ENCODE measurements at places on chromosomes 11 and 22.

DNA sequence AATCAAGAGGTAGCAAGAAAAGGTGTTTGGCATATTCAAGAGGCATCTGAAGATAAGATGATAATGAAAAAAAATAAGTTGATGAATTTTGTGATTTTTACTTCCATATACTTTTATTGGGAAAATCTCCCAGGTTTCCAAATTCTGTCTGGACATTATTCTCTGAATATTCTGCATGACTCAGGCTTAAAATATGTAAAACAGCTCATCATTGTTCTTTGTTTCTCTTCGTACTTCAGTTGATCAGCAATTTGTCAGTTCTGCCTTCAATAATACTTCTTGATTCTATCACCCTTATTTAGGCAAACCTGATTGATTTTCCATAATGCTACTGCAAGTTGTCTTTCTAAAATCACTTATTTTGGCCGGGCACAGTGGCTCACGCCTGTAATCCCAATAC, 30.2 kb downstream of the GTF2H1 start:
- DNase-seq = no peak

- no peak for DNase-seq
Observed at GRCh38 chr22:37462436-37462835, 23.7 kb downstream of the MFNG start.

GRCh38 chr11:11569936-11570491, 51.8 kb downstream of the GALNT18 start:
- DNase-seq = peak; percentile 86

- peak; percentile 84 for DNase-seq
Observed at GRCh38 chr11:62501432-62501891, 45.1 kb downstream of the AHNAK start.

DNA sequence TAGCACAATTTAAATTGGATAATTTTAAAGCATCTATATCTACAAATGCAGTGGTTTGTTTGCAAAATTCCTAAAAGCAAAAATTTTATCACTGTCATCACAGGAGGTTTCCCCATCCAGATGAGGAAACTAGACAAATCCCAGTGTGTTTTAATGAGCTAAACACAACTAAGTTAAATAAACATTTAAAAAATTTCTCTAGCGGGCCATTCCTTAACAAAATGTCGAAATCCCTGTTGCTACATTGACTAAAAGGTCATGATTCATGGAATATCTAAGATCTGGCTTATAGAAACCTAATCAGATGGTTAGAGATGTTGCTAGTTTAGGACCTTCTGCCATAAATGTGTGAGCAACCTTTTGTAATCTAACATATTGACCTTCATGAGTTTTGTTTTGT, 107.3 kb upstream of the BDNF start:
- no peak for DNase-seq

GRCh38 chr22:20117633-20118299, 740 bp upstream of the TRMT2A start:
- DNase-seq = peak; percentile 46

- DNase-seq = peak; percentile 81
Observed at GRCh38 chr22:31206896-31207687, 5.0 kb upstream of the LIMK2 start.

DNA sequence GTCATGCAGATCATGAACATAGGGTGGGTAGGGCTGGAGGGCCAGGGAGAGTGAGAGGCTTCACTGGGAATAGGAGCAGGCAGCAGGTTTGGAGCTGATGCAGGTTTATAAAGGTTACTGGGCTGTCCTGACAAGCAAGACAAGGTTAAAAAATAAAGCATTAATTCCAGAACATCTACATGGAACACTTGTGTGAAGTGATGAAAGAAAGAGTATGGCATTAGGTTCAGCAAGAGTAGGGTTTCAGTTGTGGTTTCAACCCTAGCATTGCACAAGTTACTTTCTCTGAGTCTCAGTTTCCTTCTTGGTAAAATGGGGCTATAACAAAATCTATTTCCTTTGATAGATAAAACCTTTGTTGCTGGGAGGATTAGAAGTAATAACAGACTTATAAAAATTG, 114.6 kb upstream of the SESN3 start:
- no peak for DNase-seq

GRCh38 chr11:82458761-82459160, 274.9 kb downstream of the FAM181B start:
- no peak for DNase-seq

GRCh38 chr11:84476581-84476980, 1150.6 kb downstream of the DLG2 start:
- DNase-seq = no peak

- DNase-seq = no peak
Observed at GRCh38 chr11:100638648-100639047, 48.4 kb upstream of the ARHGAP42 start.

- DNase-seq = no peak
Observed at GRCh38 chr11:130560000-130560780, 111.7 kb downstream of the ADAMTS15 start.

DNA sequence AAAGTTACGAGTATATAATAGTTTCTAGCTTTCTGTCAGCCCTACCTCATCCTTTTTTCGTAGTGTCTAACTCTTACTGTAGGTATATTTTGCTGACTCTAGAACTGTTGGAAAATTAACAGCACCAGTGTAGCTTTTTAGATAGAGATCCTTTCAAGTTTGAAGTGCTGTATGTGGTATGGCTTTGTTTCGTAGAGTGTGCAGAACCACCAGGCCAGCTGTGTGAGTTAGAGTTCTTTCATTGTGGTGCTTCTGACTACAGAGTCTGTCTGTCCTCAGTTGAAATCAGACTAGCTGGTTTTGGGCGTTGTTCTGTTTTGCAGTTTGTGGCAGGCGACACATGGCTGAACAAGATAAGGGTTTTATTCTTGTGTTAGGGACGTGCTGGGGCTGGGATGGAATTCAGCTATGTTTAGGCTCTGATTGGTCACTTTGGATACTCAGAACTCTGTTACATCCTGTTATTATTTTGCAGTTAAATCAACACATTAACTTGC, 3.2 kb downstream of the ARHGEF12 start:
- no peak for DNase-seq

- DNase-seq = peak; percentile 87
Observed at GRCh38 chr22:37626144-37626543, 13.3 kb upstream of the SH3BP1 start.

- DNase-seq = no peak
Observed at GRCh38 chr11:1949922-1950321, 2.8 kb downstream of the MRPL23 start.

GRCh38 chr11:10655227-10655626, 38.3 kb downstream of the IRAG1 start:
- DNase-seq = no peak

GRCh38 chr11:119396835-119397234, 15.3 kb upstream of the USP2 start:
- no peak for DNase-seq

DNA sequence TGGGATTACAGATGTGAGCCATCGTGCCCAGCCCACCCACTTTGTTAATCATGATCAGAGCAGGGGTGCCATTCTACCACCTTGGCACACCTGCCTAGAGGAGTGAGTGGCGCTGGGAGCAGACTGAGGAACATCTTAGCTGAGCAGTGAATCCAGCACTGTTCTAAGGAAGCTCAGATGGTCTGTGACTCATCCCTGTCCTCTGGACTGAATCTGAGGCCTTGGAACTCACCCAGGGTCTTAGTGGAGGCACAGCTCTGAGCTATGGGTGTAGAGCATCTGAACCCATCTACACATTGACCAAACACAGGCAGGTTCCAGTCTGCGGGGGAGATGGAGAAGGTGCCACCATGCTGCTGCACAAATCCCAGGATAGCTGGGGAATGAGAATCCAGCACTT, 14.9 kb downstream of the PGAP2 start:
- no peak for DNase-seq

DNA sequence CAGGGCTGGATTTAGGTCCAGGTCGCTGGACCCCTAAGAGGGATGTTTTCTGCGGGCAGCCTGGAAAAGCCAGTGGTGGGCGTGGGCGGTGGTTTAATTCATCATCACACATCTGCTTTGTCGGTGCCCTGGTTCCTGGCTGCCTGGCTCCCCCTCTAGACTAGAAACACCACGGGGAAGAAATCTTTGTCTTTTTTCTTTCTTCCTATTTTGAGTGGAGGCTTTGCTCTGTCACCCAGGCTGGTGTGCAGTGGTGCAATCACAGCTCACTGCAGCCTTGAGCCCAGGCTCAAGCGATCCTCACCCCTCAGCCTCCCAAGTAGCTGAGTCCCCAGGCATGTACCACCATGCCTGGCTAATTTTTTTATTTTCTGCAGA, 86.6 kb upstream of the LINC01488 start:
- DNase-seq = peak; percentile 40

DNA sequence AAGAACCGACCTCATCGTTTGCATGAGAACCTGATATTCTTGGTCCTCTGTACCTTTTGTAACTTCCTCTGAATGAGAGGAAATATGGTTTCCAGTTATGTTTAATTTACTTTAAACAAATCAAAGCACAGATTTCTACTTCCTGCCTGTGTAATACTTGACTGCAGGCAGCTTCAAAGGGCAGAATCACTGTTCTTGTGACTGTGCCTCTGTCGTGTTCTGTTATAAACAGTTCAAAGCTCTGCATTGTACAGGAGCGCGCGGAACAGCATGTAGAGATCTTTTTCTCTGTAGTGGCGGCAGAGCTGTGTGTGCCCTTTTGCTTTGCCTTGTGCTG, 73.2 kb upstream of the CLDN5 start:
- no peak for DNase-seq

DNA sequence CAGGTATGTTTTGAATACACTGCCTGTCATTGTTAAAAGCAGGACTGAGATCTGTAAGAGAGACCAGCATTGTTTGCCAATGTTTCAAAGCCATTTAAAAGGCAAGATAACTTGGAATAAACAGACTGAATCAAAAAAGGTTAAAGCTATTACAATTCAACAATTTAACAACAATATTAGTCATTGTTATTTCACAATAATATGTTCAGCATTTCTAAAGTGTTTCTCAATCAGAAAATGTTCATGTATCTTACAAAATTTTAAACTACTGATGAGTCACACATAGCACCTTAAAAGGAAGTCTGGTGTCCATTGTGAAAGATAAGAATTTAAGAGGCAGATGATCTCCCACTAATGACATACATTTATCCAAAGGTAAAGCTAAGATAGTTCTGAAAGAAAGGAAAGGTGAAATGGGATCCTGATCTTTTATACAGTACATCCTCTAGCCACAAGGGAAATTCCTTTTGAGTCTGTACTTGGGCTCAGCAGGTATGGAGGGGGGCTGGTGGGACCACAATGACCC, 79.7 kb downstream of the MAML2 start:
- DNase-seq = no peak
